CD4-positive, alpha-beta T cell (primary cell): ENCODE measurements at places on chromosomes 2 and 18.

GRCh38 chr2:96306370-96306769, 1.0 kb upstream of the SNRNP200 start:
- peak overlapping the region; percentile 97 for H3K27ac ChIP-seq
- peaks cover 44% of the 10 kb centered on the region for H3K4me1 ChIP-seq
- H3K4me3 ChIP-seq, result peak overlapping the region; percentile 100
- H3K27me3 ChIP-seq, result no peaks in the 10 kb centered on the region

- H3K4me3 ChIP-seq, result no peak overlapping the region
- no peak overlapping the region for H3K27ac ChIP-seq
- H3K27me3 ChIP-seq, result no peaks in the 10 kb centered on the region
- peaks cover 13% of the 10 kb centered on the region for H3K4me1 ChIP-seq
- no peaks in the 10 kb centered on the region for H3K36me3 ChIP-seq
These were observed 42.1 kb upstream of the SIGLEC15 start for GRCh38 chr18:45783097-45784075.

GRCh38 chr2:233228376-233228775, 23.1 kb upstream of the ATG16L1 start:
- no peak overlapping the region for H3K27ac ChIP-seq
- peaks cover 33% of the 10 kb centered on the region for H3K4me1 ChIP-seq
- no peaks in the 10 kb centered on the region for H3K27me3 ChIP-seq
- no peaks in the 10 kb centered on the region for H3K36me3 ChIP-seq
- DNase-seq, result no peak

- H3K36me3 ChIP-seq, result peaks cover 10% of the 10 kb centered on the region
- H3K4me1 ChIP-seq, result peaks cover 27% of the 10 kb centered on the region
- H3K4me3 ChIP-seq, result peak overlapping the region; percentile 16
- DNase-seq, result no peak
- H3K27ac ChIP-seq, result no peak overlapping the region
- no peaks in the 10 kb centered on the region for H3K27me3 ChIP-seq
These were observed 10.2 kb downstream of the RAB10 start for GRCh38 chr2:26043862-26044696.

DNA sequence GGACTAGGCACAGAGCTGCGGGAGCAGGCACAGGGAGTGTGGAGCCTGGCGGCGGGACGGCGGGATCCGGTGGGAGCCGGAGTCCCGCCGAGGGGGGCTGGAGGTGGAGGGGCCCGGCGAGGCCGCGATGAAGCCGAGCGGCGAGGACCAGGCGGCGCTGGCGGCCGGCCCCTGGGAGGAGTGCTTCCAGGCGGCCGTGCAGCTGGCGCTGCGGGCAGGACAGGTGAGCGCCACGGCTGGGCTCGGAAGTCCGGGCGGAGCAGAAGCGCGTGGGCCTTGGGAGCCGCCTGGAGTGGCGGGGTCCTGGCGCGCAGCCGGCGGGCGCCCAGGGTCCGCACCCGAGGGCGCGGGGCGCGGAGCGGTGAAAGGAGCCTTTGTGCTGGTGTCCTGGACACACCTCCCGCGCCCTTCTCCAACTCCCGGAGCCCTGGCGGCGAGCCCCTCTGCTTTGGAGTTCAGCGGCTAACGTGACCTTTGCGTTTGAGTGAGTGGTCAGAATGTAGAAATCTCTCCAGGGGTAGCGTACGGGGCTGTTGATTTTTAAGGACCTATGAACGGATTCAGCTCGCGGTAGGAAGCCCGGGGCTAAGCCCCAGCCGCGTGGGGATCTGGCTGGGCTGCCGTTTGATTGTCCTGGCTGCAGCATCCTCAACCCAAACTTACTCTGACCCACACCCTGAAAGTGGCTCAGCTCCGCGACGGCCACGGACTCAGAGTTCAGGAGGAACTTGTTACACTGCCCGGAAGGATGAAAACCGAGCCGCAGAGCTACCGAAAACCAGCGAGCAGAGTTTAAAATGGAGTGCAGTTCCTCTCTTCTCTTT, 448 bp downstream of the IMPA2 start:
- peaks cover 19% of the 10 kb centered on the region for H3K4me1 ChIP-seq
- DNase-seq, result no peak
- H3K27ac ChIP-seq, result no peak overlapping the region

DNA sequence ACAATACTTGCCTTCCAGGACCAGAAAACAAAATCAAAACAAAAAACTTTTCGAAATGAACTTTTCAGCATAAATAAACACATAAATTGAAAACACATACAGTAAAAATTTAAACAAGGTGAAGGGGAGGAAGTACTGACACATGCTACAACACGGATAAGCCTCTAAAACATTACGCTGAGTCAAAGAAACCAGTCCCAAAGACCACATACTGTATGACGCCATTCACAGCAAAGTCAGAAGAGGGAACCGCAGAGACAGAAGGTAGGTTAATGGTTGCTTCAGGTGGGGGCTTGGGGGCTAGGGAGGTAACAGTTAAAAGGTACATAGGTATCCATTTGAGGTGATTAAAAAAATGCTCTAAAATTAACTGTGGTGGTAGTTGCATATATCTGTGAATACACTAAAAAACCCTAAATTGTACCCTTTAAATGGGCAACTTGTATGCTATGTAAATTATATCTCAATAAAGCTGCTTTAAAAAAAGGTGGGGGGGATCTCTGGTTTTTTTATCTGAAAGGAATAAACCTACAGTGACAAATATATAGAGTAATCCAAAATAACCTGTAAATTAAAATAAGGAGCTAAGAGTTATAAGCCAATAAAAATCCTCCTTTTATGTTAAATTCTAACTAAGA, 7.1 kb downstream of the COX7A2L start:
- H3K4me1 ChIP-seq, result peaks cover 10% of the 10 kb centered on the region
- peaks cover 37% of the 10 kb centered on the region for H3K36me3 ChIP-seq
- H3K4me3 ChIP-seq, result no peak overlapping the region
- no peaks in the 10 kb centered on the region for H3K27me3 ChIP-seq

- DNase-seq, result no peak
- H3K36me3 ChIP-seq, result no peaks in the 10 kb centered on the region
- peaks cover 7% of the 10 kb centered on the region for H3K4me1 ChIP-seq
- H3K4me3 ChIP-seq, result no peak overlapping the region
- H3K27me3 ChIP-seq, result no peaks in the 10 kb centered on the region
These were observed 41.2 kb downstream of the SLC9A2 start for GRCh38 chr2:102660574-102660973.

DNA sequence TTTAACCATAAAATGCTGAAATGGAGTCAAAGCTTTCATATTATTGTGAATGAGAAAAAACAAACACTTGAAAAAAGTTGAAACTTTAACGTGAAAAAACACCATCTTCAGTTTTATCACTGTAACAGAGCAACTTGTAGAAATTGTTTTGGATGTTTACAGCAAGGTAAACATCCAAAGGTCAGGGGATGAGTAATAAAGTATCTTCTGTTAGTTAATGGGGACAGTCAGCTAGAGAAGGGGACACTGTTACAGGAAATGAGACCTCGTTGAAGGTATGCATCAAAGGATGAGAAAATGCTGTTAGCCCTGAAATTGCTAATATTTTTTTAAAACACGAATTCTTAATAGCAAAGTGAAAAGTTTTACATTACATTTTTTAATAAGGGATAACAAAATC, 2.9 kb downstream of the RHBDD1 start:
- no peak for DNase-seq
- no peaks in the 10 kb centered on the region for H3K36me3 ChIP-seq
- H3K4me1 ChIP-seq, result peaks cover 46% of the 10 kb centered on the region
- no peak overlapping the region for H3K4me3 ChIP-seq

DNA sequence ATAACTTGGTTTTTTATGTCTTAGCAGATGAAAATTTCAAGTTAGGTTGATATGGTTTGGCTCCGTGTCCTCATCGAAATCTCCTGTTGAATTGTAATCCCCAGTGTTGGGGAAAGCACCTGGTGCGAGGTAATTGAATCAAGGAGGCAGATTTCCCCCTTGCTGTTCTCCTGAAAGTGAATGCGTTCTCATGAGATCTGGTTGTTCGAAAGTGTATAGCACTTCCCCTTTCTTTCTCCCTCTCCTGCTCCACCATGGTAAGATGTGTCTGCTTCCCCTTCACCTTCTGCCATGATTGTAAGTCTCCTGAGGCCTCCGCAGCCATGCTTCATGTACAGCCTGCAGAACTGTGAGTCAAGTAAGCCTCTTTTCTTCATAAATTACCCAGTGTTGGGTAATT, 242.1 kb upstream of the TNP1 start:
- H3K4me1 ChIP-seq, result no peaks in the 10 kb centered on the region
- DNase-seq, result no peak
- H3K27ac ChIP-seq, result no peak overlapping the region
- H3K36me3 ChIP-seq, result no peaks in the 10 kb centered on the region

- no peaks in the 10 kb centered on the region for H3K27me3 ChIP-seq
- no peak for DNase-seq
- H3K4me3 ChIP-seq, result no peak overlapping the region
These were observed 27.7 kb downstream of the TMEM182 start for GRCh38 chr2:102789349-102790090.
